ENCODE measurements at places on chromosomes 1 and 21. TPM values are rescaled to one million over a fixed set of nuclear protein-coding genes. Genes with fewer than 3 reads are reported as not detected.

DNA sequence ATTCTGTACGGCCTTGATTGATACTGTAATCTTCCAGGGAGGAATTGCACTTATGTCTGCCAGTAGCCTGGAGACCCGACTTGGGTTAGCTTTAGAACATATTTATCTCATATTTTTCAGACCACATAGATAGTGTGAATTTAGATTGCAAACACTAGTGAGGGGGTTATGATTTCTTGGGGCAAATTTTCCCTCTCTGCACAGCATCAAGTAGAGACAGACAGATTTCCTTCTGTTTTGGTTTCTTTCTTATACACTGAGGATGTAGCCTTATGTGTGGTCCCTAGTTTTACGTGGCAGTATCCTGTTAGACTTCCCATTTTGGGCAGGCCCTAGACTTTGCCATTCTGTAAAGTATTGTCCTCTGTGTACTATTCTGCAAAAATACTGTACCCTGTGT lies 29.0 kb downstream of the SOAT1 start:
- no peak for DNase-seq

The HUNK gene
- polyA plus RNA-seq, result 5.4 TPM

DNA sequence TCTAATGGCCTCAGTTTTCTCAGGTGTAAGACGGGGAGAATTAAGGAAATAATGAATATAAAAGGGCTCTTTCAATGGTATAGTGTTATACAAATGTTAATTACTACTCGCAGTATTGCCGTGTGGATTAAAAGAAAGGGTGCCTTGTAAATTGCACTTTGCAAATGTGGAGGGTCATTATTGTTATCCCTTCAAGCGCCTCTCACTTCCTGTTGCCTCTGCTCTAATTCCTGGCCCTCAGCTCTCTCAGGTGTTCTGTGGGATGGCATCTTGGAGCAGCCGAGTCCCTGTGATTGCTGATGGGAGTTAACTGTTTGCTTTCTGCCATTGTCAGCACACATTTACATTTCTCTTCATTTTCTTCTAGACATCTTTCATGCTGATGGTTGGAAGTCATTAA lies 7.1 kb upstream of the S100A11 start:
- DNase-seq, result no peak

The FCGR3B gene
- polyA plus RNA-seq, result 0.27 TPM

DNA sequence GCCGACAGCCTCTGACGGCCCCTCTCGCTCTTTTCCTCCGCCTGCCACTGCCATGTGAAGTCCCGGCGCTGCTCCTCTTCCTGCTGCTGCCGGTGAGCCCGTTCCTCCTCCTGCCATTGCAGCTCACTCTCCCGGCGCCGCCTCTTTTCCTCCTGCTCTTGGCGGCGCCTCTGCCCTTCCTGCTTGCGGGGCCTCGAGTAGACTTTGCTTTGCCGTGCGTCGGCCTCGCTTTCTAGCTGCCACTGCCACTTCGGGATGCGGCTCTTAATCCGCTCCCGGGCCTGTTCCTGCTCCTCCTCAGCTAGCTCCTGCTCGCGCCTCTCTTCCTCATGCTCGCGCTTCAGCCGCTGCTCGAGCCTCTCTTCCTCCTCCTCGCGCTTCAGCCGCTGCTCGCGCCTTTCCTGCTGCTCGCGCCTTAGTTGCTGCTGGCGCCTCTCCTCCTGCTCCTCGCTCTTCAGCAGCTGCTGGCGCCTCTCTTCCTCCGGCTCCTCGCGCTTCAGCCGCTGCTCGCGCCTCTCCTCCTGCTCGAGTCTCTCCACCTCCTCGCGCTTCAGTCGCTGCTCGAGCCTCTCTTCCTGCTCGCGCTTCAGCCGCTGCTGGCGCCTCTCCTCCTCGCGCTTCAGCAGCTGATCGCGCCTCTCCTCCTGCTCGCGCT lies 4.3 kb downstream of the TCHH start:
- DNase-seq, result peak; percentile 21

The FCRL2 gene
- polyA plus RNA-seq, result not detected

GRCh38 chr1:190474650-190475211 lies 2.9 kb downstream of the BRINP3 start:
- DNase-seq, result no peak

The WLS gene
- 153 TPM for polyA plus RNA-seq

- no peak for DNase-seq
Observed at GRCh38 chr1:78255383-78255782, 209.6 kb downstream of the GIPC2 start.

The TSACC gene
- 0.72 TPM for polyA plus RNA-seq

All from left lung (tissue), 14 donors.